Stimulated activated CD8-positive, alpha-beta memory T cell treated with anti-CD3 and anti-CD28 coated beads, Interleukin-4, amount 100 ng/mL, for 4 hours (primary cell): ENCODE measurements at places on chromosomes 6 and 20.

DNA sequence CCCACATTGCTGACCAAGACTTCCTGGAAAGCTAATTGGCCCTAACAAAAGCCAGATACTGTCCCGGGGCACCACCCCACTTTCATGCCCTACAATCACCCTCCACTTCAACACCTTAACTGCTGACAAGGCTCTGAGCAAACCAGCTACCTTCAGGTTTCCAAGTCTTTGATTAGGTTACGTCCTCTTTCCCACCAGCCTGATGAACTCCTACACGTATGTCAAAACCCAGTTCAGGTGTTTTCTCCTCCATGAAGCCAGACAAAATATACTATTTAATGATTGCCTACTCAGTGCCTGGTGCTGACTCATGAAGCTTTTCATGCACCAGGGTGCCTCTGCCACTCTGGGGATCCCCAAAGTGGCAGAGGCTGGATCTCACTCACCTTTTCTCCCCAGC, 58.6 kb downstream of the CDH22 start:
- no peak for DNase-seq

- DNase-seq = no peak
These were observed 71.9 kb downstream of the OPN5 start for GRCh38 chr6:47853766-47854165.

DNA sequence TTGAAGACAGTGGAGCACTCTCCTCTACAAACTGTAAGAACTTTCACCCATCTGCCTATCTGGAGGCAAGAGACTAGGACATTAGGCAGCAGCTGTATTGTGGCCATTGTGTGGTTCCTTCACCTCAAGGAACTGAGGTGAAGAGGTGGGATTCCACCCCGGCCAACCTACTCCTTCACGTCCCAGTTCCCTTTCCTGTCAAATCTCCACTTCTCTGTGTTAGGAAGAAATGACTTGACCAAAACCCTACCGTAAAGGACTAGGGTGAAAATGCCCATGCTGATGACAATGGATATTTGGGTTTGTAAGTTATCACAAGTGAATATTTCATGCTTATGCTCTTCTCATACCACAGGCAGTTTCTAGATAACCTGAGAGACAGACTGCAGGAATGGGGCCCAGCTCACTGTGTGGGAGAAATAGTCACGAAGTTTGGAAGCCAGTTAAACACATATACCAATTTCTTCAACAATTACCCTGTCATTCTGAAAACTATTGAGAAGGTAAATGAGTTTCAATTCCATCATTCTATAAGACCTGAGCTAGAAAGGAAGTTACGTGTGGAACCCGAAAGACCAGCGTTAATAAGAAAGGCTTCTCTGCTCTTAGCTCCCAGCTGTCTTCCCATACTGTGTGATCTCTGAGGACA, 86.6 kb downstream of the ECT2L start:
- DNase-seq = no peak

DNA sequence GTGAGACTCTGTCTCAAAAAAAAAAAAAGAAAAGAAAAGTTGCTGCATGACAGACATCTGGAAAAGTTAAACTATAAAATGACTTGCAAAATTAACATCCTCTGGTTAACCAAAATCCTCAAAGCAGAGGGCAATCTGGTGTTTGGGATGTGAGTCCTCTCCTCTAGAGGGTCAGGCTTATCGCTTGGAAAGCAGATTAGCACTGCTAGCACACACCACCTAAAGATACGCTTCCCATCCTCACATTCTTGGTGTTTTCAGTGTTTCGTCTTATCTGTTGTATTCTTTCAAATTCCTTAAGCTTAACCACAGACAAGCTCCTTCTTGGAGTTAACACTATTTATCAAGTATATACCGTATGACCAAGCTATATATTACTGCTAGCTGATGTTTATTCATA, 198.0 kb downstream of the SOX4 start:
- no peak for DNase-seq

- no peak for DNase-seq
These were observed 42.7 kb downstream of the ANKRD6 start for GRCh38 chr6:89475634-89476033.

- no peak for DNase-seq
These were observed 242.0 kb upstream of the TBX18 start for GRCh38 chr6:85006362-85006761.

GRCh38 chr6:163789199-163789810, 374.8 kb downstream of the QKI start:
- DNase-seq = no peak

- no peak for DNase-seq
These were observed 2.1 kb upstream of the TMEM217 start for GRCh38 chr6:37260040-37260439.

GRCh38 chr6:10395704-10396546, 18.9 kb downstream of the TFAP2A start:
- DNase-seq = no peak

DNA sequence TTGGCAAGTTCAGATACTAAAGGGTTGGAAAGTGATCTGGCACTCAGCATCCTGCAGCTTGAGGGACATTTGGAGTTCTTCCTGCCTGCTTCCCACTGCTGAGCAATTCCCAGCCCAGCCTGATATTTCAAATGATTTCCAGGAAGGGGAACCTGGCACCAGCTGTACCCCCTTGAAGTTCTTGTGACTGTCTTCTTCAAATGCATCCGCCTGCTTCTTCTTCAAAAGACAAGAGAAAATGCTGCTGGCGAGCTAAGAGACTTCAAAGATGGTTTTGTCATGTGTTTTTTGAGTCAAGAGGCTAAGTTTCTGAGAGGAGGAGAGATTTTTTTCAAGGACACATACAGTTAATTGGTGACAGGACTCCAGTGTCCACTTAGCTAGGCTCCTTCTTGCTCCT, 42.6 kb upstream of the B4GALT5 start:
- DNase-seq = no peak

- DNase-seq = no peak
These were observed 208.4 kb downstream of the CENPW start for GRCh38 chr6:126548300-126548699.

- no peak for DNase-seq
These were observed 74.3 kb downstream of the ARID1B start for GRCh38 chr6:156851454-156851921.

DNA sequence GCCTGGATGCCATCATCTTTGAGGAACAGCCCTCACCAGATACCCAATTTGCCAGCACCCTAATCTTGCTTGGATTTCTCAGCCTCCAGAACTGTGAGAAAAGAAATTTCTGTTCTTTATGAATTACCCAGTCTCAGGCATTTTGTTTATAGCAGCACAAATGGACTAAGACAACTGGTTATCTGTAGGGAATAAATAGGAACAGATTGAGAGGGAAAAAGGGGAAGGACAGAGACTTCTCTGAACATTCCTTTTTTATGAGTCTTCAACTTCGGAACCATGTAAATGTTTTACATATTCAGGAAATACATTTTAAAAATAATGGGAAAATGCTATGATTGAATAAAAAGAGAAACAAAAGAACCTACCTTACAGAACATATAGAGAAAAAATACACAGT, 20.9 kb downstream of the KCTD20 start:
- no peak for DNase-seq

DNA sequence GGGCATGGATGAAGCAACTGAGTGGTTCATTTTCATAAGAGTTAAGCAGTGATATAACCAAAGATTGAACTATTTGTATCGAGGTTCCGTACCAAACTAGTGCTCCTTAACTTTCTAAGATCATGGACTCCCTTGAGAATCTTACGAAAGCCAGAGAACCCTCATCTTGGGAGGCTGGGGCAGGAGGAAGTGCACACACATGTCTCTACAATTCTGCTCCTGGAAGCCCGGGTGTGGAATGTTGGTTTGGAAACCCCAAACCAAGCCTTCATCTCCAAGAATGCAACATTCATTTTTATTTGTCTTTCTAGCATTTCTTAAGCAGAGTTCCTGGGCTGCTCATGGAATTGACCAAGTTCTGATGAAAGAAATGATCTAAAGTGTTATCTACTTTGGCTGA, 250.5 kb upstream of the PRND start:
- DNase-seq = no peak

DNA sequence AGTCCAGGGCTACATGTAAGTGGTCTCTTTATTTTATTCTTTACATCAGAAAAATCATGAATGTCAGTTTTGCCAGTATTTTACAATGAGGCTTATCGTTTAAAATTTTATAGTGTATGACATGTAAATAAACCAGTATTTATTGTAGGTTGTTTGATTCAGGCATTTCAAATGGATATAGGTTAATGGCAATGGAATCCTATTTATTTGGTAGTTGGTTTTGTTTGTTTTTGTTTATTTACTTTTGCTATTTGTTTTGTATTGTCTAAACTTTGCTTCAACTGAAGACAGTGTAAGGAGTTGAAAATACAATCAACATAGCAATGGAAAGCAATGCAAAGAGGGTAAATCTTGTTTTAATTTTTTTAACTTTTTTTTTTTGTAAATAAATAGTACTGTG, 119.0 kb upstream of the SAMD5 start:
- DNase-seq = no peak

DNA sequence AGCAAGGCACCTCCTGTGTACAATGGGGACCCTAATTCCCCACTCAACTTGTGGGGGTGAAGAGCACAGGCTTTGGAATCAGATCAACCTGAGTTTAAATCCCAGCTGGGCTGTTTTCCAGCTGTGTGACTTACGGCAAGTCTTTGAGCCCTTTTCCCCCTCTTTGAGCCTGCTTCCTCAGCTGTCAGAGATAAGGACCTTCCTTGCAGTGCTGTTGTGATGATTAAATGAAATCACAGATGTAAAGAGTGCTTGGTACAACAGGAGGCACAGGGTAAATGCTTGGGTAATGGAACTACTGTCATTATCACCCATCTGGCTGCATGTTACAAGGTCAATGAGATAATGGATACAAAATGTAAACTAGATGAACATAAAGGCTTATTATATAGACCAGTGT, 3.2 kb downstream of the SNX21 start:
- DNase-seq = no peak
